DMS153 (cell line): ENCODE measurements at places on chromosomes 2 and 18.
A peak's percentile ranks its signal among the peaks of the same experiment; 100 is the strongest.

DNA sequence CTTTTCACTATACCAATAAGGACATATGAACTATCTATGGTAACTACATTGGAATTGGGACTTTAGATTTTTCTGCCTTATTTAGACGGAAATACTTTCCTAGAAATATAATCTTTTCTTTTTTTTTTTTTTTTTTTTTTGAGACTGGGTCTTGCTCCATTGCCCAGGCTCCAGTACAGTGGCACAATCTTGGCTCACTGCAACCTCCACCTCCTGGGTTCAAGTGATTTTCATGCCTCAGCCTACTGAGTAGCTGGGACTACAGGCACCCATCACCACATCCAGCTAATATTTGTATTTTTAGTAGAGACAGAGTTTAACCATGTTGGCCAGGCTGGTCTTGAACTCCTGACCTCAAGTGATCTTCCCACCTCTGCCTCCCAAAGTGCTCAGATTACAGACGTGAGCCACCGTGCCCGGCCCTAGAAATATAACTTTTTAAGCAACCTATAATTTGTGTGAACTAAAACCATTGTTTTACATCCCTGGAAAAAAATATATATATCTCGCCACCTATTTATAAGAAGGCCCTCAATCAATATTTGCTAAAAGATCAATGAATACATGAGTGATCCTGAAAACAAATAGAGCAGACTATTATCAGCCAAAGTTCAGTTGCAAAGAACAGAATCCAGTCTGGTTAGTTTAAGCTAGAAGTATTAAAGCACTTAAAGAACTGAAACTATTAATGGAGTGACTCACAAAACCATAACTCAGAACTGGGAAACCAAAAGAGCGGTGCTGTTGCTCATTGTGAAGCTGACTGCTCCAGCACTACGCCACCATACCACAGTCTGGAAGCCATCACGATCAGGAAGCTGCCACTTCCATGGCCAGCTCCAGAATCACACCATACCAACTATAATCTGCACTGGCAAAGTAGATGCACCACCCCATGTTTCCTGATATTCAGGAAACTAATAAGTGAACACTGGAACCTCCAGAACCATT lies 8.4 kb upstream of the HNRNPLL start:
- no peak for DNase-seq

DNA sequence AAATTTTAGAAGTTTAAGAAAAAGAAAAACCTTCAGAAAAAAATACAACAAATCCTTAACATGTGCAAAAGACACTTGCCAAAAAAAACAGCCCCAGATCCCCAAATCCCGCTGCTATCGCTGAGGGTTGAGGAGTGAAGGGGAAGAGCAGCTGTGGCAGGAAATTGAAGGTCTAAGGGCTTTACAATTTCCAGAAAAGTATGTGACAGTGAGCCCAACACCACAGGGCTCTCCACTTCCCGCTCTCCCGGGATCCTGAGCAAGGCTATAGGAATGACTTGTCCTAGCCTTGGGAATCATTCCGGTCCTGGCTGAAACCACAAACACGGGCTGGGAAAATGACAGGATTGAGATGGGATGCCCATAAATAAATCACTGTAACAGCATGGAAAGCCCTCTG lies 191.4 kb downstream of the TMEM163 start:
- DNase-seq = no peak

GRCh38 chr2:200443376-200443775 lies 66.5 kb downstream of the KCTD18 start:
- no peak for DNase-seq

DNA sequence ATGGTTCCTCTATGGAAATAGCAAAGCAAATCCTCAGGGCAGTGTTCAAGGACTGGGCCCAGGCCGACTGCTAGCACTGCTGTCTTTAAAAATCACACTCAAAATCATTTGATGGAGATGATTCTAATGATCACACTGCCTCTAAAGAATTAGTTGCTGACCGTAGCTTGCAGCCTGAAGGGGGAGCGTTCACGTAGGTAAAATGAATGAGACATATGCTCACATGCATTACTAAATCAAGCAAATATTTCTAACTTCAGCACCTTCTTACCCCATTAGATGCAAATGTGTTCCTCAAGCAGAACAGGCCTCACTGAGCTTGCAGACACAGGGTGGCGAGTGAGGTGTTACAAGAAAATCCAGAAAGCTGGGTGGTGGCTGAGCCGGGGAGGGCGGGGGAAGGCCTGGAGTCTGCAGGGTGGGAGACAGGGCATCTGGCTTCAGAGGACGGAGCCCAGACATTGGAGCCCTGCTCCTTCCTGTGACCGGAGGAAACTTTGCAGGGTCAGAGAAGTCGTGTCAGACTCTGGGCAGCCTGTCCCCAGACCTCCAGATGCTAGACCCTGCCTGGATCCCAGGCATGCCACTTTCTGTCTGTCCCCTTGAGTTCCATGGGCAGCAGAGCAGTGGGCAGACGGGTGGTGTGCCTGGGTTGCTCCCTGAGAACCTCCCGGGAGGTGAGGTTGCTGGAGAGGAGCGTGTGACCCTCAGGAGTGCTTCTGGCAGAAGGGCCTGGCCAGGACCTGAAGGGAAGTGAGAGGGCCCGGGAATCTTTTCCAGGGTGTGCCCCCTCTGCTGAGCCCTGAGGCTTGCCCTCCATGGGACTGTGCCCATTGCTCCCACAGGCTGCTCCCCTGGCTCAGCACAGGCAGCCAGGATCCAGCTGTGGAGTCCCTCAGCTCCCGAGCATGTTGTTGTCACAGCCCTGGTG lies 7.1 kb upstream of the NPPC start:
- no peak for DNase-seq

- no peak for DNase-seq
These were observed 63.6 kb upstream of the ATL2 start for GRCh38 chr2:38440655-38441054.

DNA sequence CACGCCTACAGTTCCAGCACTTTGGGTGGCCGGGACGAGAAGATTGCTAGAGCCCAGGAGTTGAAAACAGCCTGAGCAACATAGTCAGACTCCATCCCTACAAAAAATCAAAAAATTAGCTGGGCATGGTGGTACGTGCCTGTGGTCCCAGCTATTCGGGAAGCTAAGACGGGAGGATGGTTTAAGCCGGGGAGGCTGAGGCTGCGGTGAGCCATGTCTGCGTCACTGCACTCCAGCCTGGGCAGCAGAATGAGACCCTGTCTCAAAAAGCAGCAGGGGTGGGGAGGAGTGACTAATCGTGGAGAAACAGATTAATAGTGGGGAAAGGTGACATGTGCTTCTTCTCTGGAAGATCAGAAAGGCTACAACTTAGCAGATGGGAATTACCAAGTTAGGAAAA lies 58.1 kb upstream of the GPC1 start:
- no peak for DNase-seq

GRCh38 chr2:96207774-96208142 lies 869 bp downstream of the STARD7 start:
- no peak for DNase-seq

DNA sequence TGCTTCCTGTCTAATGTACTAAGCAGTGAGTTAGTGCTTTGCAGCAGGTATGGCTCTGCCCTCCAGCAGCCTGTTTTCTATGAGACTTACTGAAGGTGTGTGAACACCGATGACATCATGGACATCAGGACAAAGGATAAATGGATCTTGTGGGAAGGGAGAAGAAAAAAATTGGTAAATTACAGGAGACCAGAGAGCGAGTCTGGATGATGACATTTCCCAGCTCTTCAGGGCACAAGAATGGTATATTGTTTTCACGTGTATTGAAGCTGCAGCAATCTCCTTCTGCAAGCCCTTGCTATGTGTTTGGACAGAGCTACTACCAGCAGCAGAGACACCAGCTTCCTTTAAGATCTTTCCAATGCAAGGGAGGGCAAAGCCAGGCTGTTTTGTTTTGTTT lies 47.2 kb downstream of the DCC start:
- DNase-seq = no peak

- peak; percentile 32 for DNase-seq
These were observed 26.8 kb upstream of the SLC9A2 start for GRCh38 chr2:102592601-102593000.

DNA sequence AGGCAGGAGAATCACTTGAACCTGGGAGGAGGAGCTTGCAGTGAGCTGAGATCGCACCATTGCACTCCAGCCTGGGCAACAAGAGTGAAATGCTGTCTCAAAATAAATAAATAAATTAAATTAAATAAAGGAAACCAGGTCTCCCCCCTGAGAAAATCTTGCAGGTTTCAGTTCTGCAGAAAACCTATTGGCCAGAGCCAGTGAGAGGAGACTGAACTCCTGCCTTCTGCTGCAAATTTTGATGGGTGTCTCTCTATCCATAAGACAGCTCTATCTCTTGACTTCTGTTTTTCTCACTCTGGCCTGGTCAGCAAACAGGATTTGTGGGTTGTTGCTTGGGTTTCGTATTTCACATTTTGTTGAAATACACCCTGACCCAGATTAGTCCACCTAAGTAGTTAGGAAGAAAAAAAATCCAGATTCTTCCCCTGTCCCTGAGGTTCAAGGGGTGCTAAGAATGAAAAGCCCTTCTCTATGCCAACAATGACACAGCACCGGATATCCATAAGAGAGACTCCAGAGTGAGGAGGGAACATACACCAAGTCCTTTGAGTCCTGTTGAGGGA lies 86.7 kb upstream of the MAP4K4 start:
- DNase-seq = no peak

- DNase-seq = no peak
These were observed 695.3 kb downstream of the SATB2 start for GRCh38 chr2:198762441-198762840.

- no peak for DNase-seq
These were observed 124.5 kb downstream of the PMAIP1 start for GRCh38 chr18:60024345-60024744.

- DNase-seq = no peak
These were observed 146.4 kb downstream of the MYT1L start for GRCh38 chr2:2184549-2185249.

DNA sequence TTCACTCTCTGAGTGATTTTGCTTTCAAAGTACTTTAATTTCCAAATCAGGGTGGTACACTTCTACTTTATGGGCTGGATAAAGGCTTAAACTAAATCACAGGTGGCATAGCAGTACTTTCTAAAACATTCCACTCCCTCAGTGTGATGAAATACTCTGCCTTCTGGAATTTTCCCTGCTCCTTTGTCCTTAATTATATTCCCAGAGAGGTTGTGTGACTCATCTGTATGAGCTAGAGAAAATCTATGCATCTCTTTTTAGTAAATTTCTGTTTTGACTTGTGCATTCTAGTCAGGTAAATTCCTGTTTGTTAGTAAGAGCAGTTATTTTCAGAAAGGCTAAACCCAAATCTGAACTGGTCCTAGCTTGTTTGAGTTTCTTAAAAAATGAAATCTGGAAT lies 29.0 kb upstream of the PLA2R1 start:
- DNase-seq = no peak

GRCh38 chr18:31229829-31230228 lies 67.2 kb upstream of the DSC1 start:
- DNase-seq = no peak

- DNase-seq = no peak
These were observed 278.7 kb upstream of the PXDN start for GRCh38 chr2:2022941-2023586.

- no peak for DNase-seq
These were observed 14.0 kb downstream of the CAPN10 start for GRCh38 chr2:240600451-240600961.

DNA sequence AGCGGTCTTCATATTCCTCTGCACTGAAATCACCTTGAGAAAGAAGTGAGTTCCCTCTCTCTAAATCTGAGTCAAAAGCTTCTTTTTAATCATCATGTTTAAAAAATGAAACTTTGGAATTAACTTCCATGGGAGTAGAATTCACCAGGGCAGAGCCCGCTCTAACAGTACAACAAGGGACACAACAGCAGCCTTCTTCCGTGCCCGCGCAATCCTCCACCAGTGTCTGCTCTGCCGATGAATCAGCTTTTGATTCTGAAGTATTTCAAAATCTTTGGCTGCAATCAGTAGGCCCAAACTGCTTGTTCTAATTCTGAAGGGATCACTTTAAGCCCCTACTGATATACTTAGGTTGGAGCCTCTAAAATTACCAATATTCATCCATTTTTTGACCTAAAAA lies 76.9 kb downstream of the USP40 start:
- DNase-seq = no peak

- DNase-seq = no peak
These were observed 29.6 kb upstream of the ENOSF1 start for GRCh38 chr18:741931-742512.

DNA sequence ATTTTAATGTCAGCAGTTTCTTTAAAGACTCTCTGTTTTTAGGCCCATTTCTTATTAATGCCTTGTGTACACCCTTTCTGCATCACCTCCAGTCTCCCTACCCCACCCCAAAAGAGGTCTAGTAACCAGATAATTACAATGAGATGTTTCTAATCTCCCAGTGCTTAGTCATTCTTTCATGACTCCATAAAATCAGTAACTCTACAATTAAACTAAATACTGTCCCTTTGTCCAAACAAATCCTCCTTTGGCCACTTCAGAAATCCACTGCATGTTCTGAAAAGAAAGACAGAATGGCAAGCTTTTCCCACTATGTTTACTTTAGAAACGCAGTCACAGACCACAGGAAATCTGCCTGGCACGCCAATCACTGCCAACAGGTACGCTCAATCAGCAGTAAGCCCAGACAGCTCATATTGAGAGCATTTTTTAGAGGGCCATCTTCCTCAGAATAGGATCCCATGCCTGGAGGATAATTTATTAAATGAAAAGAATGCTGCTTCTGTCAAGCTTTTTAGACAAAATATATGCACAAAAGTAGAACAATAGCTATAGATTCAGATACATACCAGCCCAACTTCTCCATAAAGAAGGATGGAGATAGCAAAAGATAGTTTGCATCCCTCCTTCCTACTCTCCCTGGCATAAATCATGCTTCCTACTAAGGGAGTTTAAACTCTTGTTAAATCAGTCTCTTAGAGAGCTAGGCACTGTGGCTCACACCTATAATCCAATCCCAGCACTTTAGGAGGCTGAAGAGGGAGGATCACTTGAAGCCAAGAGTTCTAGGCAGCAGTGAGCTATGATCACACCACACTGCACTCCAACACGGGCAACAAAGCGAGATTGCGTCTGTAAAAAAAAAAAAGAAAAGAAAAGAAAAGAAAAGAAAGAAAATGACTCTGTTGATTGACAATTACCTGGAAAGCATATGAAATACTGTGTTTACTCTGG lies 14.6 kb downstream of the CLASP1 start:
- DNase-seq = peak; percentile 59
